ENCODE measurements at places on chromosomes 5 and 9.

GRCh38 chr5:17087035-17087434 is 130.4 kb upstream of the BASP1 start:
- DNase-seq, result no peak

- no peak for DNase-seq
Measured at GRCh38 chr9:73080110-73080694, 71.5 kb upstream of the ANXA1 start.

DNA sequence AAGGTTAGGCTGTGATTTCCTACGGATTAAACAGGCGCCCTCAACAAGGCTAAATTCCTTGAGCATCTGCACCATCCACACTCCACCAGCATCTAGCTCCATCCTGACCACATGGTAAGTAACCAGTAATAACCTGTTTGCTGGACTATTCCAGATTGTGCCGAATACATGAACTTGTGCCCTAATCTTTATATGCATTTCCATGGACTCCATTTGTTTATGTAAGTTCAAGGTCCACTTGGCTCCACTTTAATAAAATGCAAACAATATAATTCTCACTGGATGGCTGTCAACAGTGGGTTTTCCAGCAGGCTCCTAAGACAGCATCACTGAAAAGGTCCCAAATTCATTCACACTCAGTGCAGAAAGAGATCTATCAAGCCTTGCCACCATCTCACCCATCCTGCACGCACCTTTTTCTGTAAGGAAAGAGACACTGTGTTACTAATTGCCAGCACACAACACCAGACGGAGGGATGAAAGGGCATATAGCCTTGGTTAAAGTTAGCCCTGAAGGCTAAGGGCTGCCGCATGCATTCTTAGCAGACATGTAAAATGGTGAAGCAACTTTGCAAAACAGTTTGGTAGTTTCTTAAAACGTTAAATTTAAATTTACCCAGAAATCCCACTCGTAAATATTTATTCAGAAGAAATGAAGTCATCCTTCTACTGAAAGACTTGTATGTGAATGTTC is 88.7 kb downstream of the GLIS3 start:
- no peak for DNase-seq

DNA sequence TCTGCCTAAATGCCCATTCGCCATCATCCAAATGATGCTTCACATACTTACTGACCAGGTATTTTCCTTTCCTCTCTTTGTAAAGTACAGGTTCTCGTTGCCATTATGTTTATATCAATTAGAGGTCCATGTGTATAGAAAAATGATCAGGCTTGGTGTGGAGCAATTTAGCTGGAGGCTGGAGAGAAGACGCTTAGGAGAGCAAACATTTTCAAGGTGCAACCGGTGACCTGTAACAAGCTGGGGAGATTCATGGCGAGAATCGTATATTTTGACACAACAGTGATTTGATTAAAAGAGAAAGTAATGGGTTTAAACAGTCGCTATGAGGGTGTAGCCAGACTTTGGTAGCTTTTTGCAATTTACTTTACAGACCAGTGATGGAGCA is 170.9 kb upstream of the TBCA start:
- DNase-seq, result no peak

GRCh38 chr9:108547411-108548135 is 308.2 kb downstream of the ACTL7B start:
- DNase-seq, result no peak

- peak; percentile 87 for DNase-seq
Measured at GRCh38 chr9:33166231-33167083, 679 bp downstream of the B4GALT1 start.

GRCh38 chr5:138369706-138370105 is 17.2 kb downstream of the KDM3B start:
- DNase-seq, result no peak

- DNase-seq, result no peak
Measured at GRCh38 chr5:113296676-113297075, 138.1 kb downstream of the TSSK1B start.

- DNase-seq, result no peak
Measured at GRCh38 chr9:78612091-78612490, 315.2 kb downstream of the PSAT1 start.

- DNase-seq, result no peak
Measured at GRCh38 chr9:96721731-96722429, 56.0 kb downstream of the ZNF510 start.

DNA sequence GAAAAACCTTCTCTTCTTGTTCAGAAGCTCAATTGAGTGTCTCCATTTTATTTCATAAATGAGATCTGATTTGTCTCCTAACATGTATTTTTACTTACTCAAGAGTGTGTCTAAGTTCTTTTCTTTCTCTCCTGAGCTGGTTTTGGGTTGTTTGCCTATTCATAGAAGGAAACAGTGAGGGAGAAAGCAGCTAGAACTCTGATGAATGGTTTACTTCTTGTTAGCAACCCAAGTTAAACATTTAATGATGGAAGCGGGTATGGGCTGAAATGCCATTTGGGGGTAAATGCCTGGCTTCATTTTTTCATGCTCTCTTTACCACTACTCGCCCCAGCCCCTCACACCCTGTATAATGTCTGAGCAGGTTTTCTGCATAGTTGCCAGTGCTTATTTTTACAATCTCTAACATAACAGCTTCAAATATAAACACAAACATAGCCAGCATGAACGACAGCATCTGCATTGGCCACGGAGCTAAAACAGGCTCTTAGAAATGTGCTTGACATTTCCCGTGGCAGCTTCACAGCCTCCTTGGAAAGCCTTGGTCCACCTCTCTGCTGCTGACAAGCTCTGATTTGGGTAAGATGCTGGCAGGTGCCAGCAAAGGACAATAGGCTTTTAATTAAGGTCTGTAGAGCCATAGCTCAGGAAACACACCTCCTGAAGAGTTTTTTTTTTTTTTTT is 321.1 kb downstream of the ARHGEF28 start:
- DNase-seq, result no peak

GRCh38 chr9:128762671-128763449 is 8.9 kb downstream of the ZER1 start:
- no peak for DNase-seq

DNA sequence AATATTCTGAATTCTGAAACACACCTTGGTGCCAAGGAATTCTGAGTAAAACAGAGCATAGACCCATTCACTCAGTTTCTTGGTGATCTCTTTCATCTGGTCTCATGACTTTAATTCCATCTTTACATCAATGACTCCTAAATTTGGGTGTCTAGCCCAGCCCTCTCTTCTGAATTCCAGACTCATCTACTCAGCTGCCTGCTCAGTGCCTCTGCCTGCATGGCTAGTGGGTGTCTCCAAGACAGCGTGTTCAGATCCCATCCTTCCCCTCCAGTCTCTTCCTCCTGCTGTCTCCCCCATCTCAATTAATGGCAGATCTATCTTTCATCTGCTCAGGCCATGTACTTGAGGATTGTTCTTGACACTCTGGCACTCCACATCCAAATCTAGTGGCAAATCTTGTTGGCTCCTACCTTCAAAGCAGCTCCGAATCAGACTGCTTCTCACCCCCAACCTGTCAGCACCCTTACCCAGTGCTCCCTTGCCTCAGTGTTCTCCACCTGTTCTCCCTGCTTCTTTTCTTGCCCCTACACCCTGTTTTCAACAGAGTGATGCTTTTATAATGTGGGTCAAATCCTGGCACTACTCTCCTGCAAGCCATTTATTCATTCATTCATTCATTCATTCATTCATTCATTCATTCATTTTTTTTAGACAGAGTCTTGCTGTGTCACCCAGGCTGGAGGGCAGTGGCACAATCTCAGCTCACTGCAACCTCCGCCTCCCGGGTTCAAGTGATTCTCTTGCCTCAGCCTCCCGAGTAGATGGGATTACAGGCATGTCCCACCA is 5.3 kb downstream of the CAVIN4 start:
- no peak for DNase-seq

DNA sequence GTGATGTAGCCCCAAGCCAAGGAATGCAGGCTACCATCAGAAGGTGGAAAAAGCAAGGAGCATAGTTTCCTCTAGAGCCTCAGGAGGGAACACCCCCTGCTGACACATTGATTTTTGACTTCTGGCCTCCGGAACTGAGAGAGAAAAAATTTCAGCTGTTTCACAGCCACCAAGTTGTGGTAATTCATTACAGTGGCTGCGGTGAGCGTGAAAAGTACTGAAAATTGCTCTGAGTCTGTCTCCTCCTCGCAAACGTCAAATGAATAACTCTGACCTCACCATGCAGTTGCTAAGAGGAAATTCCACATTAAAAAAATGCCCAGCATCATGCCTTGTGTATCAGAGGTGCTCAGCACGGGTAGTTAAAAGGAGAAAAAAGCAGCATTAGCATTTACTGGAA is 277.9 kb upstream of the MSX2 start:
- no peak for DNase-seq

GRCh38 chr5:73596705-73597328 is 29.2 kb upstream of the ARHGEF28 start:
- DNase-seq, result no peak

- DNase-seq, result no peak
Measured at GRCh38 chr5:180343110-180343830, 9.9 kb downstream of the GFPT2 start.

DNA sequence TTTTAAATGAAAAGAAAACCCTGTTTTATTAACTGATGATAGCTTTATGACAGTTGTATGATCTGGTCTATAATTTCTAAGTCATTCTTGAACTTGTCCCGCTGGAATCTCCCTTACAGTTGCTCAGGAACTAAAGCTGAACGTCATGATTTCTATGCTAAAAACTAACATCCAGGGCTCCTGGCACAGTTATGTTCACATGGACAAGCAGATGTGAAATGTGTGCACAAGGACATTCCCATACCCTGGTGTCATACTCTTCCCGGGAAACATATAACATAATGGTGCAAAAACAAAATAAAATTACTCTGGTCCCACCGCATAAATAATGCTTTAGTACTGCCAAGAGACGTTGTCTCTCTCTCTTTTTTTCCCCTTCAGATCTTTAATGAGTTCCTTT is 134.9 kb downstream of the PRDM6 start:
- no peak for DNase-seq

- no peak for DNase-seq
Measured at GRCh38 chr5:135051872-135052271, 17.8 kb upstream of the PITX1 start.

GRCh38 chr9:131635285-131635684 is 90.0 kb downstream of the PRRT1B start:
- peak; percentile 93 for DNase-seq

- DNase-seq, result no peak
Measured at GRCh38 chr9:128828719-128829452, 708 bp downstream of the SPOUT1 start.

- no peak for DNase-seq
Measured at GRCh38 chr5:172953776-172954675, 5.2 kb upstream of the RPL26L1 start.

DNA sequence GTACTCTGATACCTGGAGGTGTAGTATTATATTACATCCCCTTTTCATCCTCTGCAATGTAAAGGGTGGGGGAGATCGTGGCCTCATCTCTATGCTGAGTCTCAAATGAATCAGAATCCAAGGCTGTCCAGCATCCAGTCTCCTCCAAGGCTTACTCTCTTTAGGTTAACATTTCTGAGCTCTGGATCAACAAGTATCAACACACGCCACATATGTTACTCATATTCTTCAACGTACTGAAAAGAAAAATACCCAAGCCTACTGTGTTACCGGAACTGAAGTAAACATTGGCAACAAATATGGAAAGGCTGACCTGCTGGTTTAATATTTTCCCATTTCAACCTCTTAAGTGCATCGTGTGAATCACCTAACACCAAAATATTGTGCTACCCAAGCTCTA is 241.8 kb downstream of the GAS1 start:
- DNase-seq, result no peak

GRCh38 chr5:150560401-150561191 is 52.7 kb downstream of the NDST1 start:
- DNase-seq, result peak; percentile 94

GRCh38 chr9:34650816-34651215 is 1.2 kb upstream of the IL11RA start:
- no peak for DNase-seq

- DNase-seq, result no peak
Measured at GRCh38 chr5:149472399-149472798, 78.8 kb downstream of the CSNK1A1 start.

DNA sequence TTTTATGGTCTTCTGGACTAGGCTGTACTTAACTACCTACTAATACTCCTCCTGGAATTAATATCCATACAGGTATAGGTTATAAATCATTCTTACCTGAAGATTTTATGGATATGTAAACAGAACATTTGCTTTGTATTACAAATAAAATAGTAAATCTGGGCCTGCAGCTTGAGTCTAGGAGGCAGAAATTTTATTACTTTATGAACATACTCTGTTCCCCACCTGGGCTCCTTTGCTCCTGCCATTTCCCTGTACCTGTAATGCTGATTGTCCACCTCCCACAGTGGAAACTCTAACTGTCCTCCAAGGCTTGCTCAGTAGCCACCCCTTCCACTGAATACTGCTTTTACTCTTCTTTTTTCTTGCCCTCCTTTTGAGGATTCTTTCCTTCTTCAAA is 108.0 kb downstream of the PAM start:
- DNase-seq, result no peak

DNA sequence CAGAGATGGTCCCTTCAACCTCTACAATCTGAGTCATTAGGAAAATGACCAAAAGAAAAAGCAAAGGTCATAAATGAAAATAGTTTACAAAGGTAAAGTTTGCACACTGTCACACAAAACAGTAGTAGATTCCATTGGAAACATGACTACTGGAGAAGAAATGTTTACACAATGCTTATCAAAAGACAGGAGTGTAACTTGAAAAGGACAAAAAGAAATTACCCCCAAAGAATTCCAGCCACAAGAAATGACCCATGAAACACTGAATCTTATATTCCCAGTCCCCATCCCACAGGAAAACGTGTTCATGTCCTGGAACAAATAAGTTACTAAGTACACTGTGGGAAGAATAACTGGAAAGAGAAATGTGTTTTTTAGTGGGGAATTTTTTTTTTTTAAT is 385.1 kb downstream of the SEMA5A start:
- no peak for DNase-seq

DNA sequence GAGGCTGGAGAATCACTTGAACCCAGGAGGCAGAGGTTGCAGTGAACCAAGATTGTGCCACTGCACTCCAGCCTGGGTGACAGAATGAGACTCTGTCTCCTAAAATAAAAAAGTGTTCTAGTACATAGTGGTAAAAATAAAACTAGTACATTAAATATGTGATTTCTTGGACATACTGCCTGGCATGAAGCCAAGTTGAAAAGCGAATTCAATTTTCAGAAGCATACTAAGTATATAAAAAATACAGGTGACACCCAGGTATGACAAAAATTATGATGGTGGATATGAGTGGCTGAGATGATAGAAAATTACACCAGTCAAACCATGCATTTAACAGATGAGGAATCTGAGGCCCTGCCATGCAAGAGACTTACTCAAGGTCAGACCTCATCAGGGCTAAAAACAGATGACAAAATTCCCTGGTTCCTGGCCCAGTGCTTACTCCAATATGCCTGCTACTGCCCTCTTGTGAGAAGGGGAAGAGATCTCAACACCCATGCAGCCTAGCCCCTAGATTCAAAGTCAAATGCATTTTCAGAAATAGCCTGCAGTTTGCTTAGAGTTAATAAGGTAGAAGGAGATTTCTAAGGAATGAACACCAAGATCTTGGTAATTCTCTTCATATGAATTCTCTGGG is 46.6 kb upstream of the GNPDA1 start:
- DNase-seq, result no peak

All from suprapubic skin (tissue), 4 donors.